CD8-positive, alpha-beta memory T cell (primary cell): ENCODE measurements at places on chromosomes 1 and 21. TPM values are rescaled to one million over a fixed set of nuclear protein-coding genes. Genes with fewer than 3 reads are reported as not detected.

DNA sequence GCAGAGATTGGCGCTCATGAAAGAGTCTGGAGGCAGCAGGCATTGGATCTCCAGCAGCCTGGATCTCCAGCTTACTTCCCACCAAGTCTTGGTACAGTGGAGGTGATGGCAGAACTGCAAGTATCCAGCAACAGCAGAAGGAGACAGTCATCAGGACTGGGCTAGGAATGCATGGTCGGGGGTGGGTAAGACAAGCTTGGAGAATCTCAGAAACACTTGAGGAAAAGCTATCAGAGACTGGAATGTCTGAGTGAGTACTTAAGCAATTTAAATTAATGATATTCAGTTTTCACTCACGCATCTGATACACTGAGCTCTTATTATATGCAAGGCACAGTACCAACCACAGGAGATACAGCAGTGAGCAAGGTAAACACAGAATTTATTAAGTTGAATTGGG, 9.8 kb downstream of the TMEM35B start:
- no peak for DNase-seq

GRCh38 chr1:224698015-224698451, 81.9 kb downstream of the CNIH3 start:
- no peak for DNase-seq

- DNase-seq, result no peak
Observed at GRCh38 chr1:9120312-9120958, 8.5 kb downstream of the GPR157 start.

DNA sequence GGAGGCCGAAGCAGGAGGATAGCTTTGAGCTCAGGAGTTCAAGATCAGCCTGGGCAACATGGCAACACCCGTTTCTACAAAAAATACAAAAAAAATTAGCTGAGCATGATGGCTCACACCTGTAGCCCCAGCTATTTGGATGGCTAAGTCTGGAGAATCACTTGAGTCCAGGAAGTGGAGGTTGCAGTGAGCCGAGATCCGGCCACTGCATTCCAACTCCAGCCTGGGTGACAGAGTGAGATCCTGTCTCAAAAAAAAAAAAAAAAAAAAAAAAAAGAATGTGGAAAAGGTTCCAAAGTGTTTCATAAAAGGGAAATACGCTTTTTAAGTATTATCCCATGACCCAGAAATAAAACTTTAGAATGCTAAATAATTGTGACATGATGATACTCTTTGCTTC, 8.0 kb downstream of the S1PR1 start:
- DNase-seq, result no peak

DNA sequence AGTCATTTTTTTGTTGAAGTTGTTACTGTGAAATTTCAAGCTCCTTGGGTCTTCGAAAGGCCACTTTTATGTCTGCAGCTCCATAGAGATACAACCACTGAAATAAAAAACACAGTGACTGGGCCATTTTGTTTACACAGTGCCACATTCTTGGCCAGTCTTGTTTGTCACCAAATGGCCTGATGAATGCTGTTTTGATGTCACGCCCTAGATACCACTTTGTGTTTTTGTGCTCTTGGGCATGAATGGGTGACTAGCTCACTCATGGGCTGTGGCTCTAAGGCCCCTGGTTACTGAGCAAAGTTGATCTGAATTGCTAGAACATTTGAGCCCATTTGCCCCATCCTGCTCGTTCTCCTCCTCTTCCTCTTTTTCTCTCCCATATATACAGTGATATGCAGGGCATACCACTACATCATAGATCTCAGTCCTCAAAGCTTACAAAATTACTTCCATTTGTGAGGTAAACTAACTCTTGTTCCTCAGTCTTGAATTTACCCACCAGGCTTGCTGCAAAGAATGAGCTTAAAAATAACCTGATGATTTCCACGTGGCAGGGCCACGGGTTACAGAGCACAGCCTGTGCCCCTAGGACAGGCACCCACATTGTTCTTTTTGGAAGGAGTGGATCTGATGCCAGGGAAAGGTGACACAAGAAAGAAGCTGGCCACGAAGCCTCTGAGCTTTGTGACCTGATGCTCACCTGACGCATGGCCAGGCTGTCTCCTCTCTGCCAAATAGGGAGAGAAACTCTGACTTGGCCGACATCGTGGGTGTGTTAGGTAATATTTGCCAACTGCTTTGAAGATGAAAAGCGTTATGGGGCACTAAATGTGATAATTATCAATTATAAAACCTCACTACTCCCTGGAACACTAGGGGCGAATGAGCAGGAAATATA, 92.4 kb downstream of the RUNX1 start:
- DNase-seq, result no peak

DNA sequence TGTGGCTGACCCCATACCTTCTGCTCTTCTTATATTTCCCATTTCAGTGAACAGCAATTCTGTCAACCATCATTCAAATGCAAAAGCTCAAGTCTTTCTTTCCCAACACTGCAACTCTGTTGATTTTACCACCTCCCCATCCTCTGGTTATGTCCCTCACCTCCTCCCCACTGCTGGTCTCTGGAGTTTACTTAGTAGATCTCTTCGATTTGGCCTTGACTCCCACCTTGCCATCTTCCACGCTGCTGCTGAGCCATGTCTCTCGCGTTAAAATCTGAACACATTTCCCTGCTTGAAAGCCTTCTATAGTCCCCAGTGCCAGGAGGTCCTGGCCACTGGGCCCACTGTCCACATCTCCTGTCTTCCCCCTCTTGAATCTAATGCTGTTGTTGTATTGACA, 125.5 kb downstream of the RUNX1 start:
- no peak for DNase-seq

- no peak for DNase-seq
Observed at GRCh38 chr1:185445594-185445993, 128.6 kb upstream of the IVNS1ABP start.

DNA sequence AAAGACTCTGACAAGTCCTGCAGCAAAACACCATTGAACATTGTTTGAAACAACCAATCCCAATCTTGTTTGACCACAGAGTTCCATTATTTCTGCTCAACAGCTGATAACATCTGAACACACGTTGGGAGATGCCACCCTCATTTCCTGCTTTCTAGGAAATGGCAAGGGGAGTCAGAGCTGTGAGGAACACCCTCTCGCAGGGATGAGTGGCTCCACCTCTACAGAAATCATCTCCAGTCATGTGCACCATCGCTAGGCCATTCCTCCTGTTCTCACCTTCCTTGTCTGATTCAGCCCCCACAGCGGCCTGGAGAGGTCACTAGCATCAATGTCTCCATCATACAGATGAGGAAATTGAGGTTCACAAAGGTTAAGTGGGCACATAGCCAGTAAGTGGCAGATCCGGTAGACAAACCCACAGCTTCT, 22.4 kb upstream of the RUNX3 start:
- DNase-seq, result peak; percentile 65

- no peak for DNase-seq
Observed at GRCh38 chr1:66553846-66554245, 19.9 kb downstream of the SGIP1 start.

GRCh38 chr1:201476670-201477344, 7.8 kb upstream of the PHLDA3 start:
- no peak for DNase-seq

DNA sequence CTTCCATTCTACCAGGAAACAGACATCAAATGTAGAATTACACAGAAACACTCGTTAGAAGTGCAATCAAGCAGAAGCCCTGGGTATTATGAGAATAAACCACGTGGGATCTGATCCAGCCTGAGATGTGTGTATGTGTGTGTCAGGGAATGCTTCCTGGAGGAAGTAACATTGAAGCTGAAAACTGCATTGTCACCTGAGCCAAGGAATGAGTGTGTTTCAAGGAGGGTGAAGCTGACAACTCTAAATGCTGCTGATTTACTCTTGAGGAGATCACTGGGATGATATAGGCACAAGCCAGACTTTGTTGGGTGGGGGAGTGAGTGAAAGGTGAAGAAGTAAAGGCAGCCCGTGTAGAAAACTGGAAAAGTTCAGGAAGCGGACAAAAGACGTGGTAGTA, 27.6 kb downstream of the FAAH start:
- no peak for DNase-seq

DNA sequence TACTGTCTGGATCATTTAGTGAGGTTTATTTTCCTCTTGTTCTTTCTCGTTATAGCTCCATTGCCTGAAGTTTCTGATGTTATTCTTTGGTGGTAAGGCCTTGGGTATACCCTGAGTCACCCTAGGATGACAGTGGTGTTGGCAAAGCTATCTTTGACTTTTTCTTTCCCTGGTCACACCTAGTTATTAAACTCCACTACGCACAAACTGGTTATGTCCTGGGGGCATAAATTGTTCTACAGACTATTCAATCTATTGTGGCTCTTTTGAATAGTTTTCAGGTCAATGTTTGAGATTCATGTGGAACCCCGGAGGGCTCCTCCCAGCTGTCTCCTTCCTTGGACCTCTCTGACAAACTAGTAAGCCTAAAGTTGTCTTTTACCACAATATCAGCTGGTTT, 157.7 kb downstream of the SLC35F3 start:
- no peak for DNase-seq

DNA sequence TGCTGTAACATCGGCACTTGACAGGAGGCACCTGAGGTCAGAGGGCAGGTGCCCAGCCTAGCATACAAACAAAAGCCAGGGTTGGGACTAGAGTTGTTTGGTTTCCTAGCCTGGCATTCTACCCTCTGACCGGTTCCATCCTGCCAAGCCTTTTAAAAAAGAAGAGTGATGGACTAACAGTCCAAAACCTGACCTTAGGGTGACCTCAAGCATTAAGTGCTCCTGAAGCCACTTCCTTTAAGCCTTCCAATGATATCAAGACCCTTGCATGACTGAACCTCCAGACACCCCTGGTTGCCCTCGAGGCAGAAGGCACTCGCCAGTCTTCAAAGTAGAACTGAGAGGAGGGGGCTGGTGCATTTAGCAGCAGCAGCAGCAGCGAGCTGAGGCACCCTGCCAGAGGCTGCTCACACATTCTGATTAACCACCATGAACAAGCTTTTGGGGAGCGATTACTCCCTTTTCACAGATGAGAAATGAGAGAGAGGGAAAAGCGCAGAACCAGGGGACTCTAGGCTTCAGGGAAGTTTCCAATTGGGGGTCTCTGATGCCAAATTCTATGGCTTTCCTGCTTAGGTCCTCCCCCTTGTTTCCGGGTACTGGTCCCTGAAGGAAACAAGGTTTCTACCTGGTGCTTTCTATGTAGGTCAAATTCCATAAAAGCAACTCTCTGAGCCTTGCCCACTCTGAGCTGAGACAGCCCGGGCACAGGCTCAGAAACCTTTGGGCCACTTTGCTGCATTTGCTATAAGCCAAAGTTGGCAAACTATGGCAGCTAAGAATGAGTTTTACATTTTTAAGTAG, 9.2 kb downstream of the SLC2A1 start:
- no peak for DNase-seq

- DNase-seq, result no peak
Observed at GRCh38 chr1:21633992-21634805, 35.0 kb downstream of the RAP1GAP start.

GRCh38 chr1:182794676-182795201, 5.2 kb downstream of the NPL start:
- no peak for DNase-seq

DNA sequence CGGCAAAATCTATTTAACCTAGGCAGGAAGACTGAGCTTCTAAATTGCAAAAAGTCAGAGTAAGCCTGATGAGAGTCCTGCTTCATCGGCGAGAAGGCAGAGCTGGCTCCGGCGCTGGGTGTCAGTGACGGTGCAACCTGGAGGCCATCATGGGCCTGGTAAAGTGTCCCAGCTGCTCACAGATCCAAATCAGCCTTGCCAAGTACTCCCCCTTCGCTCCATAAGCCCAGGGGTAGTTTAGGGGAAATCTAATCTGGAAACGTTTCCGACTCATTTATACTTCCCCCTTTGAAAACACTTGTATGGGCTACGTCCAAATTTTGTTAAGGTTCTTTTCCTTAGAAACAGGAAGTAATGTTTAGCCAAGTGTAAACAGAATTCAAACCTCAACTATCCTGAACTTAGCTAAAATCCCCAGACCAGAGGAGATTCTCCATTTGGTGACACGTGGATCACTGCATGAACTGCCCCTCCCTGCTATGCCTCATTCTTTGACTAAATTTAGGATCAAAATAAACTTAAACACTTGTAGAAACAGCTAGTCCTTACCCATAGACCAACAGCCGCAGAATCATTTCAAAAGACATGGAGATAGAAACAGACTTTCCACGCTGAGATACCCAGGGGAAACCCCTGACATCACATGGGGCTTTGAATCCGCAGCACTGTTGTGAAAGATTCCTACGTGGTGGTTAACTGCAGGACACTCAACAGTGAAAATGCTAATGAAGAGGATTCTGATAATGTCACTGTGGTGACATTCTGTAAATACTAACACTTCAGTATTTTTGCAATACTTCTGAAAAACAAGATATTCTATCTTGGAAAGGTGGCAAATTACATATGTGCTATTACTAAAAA, 172.7 kb downstream of the TGFBR3 start:
- peak; percentile 49 for DNase-seq

DNA sequence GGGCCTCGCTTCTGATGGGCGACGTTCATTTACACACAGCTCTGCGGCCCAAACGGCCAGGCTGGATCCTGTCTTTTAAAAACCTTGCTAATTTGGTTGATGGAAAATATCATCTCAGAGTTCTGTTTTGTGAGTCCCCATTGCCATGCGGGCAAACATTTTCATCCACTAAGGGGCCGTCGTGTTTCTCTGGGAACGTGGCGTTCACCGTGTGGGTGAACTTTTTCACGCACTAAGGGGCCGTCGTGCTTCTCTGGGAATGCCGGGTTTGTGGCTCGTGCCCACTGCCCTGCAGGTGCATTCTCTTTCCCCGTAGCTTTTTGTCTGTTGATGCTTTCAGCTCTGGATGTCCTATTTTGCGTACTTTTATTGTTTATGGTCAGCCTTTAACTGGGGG, 6.8 kb downstream of the COL18A1 start:
- no peak for DNase-seq

DNA sequence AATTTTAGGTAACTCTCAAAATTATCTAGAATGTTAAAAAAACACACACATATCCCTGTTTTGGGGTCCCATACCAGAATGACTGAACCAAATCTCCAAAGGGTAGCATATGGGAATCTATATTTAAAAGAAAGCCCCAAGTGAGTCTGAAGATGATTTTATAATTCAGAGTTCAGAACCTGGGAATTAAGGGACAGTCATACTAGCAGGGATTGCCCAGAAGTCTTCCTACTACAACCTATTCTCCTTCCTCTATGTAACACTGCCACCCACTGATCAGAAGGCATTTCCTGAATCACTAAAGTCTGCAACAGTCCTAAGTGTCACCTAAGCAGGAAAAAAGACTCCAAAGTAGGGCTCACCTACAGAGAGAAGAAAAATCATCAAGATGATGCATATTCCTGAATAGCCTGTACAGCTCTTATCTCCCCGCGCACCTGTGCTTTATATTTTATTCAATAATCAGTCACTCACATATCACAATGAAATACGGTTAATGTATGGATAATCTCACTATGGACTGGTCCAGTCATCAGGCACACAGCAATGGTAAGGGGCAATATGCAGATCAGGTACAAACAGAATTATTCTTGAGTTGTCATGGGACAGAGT, 4.9 kb downstream of the RGS1 start:
- DNase-seq, result no peak

VASH2 gene
- total RNA-seq, result 0.18 TPM

AMPD1 gene
- not detected for total RNA-seq

SERPINC1 gene
- total RNA-seq, result not detected

LCE1A gene
- not detected for total RNA-seq

KIAA1614 gene
- 0.49 TPM for total RNA-seq

OR2L8 gene
- not detected for total RNA-seq

TNFRSF8 gene
- 1.5 TPM for total RNA-seq

GJA9 gene
- not detected for total RNA-seq

HES3 gene
- not detected for total RNA-seq

APCS gene
- total RNA-seq, result not detected

CCDC17 gene
- total RNA-seq, result 1.4 TPM

CORT gene
- not detected for total RNA-seq

NTMT2 gene
- not detected for total RNA-seq

PKP1 gene
- not detected for total RNA-seq

SEMA6C gene
- 2.9 TPM for total RNA-seq
